ENCODE measurements at places on chromosomes 12 and 14.

DNA sequence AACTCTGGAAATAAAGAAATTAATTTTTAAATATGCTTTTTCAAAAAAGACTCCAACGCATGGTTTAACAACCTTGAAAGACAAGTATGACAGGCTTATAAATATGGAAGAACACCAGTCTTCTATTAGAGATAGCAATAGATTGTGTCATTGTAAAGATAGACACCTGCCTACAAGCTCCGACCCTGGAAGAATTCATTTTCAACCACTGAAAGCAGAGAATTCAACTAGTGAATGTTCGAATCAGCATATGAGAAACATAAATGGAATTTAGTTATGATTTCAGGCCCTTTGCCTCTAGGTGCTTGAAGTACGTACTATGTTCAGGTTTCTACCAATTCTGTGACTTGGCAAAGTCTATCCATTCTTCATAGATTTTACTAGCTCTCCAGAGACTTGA is 244.5 kb downstream of the DPY19L2 start:
- no peak for DNase-seq

DNA sequence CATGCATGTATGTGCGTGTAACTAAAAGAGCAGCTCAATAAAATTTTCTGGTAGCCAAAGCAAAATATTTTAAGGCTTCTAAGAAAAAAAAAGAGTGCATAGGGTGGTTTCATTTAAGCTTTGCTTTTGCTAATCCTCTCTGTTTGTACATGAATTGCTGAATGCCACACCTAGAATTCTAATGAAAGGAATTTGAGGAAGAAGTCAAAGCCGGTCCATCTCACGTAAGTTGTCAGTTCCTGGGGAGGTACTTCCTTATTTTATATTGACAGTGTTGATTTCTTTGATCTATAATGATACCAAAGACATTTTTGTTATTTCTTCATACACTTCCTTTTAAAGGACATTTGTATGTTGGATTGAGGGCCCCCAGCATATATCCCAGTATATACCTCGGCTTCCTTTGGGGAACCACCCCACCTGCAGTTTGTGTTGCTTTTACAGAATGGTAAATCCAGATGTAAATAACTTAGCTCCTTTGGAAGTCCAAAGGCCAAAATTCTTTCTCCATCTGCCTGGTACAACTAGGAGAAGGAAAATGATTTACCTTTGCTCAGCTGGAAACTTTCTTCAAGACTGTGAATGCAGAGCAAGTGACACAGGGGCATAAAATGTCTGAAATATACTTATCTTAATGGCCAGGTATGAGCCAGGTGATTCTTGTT is 420.9 kb upstream of the ATP2B1 start:
- DNase-seq: no peak

DNA sequence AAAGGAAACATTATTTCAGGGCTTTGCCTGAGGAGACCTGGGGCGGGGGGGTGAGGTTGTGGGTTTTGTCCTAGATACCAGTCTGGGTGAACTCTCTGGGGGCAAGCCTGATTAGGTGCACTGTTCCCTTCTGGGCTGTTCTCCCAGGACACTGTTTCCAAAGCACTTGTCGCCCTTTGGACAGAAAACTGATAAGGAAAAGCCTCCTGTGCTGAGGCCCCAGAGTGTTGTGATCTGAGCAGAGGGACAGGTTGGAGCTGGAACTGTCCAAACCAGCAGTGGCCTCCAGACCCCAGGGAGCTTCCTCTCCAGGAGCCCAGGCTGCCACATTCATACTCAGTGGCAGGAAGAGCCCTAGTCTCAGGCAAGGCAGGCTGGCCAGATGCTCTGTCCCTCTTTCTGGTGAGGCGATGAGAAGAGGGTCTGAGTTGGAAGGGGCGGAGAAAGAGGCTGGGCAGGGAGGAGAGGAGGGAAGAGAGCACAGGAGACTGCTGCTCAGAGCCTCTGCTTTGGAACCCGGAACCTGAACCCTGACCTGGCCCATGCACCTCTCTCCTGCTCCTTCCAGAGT is 1.9 kb downstream of the GALNT16 start:
- DNase-seq: no peak

- DNase-seq: peak; percentile 22
Observed at GRCh38 chr12:14756334-14757143, 46.7 kb downstream of the WBP11 start.

DNA sequence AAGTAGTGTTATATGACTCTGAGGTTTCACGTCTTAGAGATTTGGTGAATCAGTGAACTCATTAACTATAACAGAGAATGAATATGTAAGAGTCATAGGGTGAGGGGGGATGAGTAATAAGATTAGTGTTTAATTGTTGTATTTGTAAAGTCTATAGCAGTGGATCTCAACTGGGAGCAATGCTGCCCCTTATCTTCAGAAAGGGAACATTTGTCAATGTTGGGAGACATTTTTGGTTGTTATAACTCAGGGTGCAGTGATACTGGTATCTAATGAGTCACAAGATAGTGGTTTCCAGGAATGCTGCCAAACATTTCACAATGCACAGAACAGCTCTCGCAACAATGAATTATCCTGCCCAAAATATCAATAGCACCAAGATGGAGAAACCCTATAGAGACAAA is 1193.7 kb downstream of the GALC start:
- no peak for DNase-seq

GRCh38 chr14:79947440-79948054 is 263.8 kb downstream of the DIO2 start:
- DNase-seq: no peak

GRCh38 chr12:2046957-2047356 is 5.8 kb upstream of the CACNA1C start:
- no peak for DNase-seq

DNA sequence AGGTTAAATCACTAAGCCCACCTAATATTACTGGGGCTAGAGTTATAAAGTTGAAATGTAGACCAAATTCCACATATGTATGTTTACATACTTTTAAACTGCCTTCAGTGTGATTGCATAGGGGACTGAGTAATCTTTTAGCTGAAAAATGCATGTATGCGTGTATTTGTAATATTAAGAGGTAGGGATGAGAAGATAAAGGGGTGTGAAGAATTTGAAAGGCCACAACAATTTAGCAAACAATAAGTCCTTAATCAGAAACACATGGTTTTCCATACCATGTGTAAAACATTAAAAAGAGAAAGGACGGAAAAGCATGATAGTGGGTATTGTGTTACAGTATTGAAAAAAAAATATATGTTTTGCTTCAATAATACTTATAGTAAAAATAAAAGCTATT is 919.9 kb upstream of the FLRT2 start:
- no peak for DNase-seq

GRCh38 chr14:72664651-72665050 is 229.2 kb downstream of the DPF3 start:
- DNase-seq: no peak

- DNase-seq: no peak
Observed at GRCh38 chr14:94491511-94491910, 15.5 kb upstream of the SERPINA9 start.

All from CD4-positive, alpha-beta T cell (primary cell).